ENCODE measurements at places on chromosomes 1 and 21.
A peak's percentile ranks its signal among the peaks of the same experiment; 100 is the strongest.

DNA sequence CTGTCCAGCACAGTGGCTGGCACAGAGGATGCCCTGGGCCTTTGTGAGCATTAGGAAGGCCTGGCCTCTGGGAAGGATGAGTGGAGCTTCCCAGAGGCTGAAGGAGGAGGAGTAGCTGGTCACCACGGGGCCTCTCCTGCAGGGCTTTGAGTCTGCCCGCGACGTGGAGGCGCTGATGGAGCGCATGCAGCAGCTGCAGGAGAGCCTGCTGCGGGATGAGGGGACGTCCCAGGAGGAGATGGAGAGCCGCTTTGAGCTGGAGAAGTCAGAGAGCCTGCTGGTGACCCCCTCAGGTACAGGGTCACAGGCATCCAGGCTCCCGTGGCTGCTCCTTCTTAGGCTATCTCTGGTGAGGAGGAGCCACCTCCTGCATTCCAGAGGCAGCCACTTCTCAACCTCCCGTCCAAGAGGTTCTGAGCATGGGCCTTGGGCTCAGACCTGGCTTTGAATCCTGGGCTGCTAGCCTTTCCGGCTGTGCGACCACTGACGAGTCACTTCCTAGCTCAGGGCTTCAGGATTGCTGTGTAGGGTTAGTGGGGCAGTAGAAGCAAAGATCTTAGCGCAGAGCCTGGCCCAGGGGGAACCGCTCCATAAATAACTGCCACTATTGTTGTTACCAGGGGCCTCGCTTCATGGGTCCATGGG lies 14.0 kb downstream of the SESN2 start:
- DNase-seq, result no peak

GRCh38 chr1:118396829-118397495 lies 211.9 kb upstream of the SPAG17 start:
- no peak for DNase-seq

DNA sequence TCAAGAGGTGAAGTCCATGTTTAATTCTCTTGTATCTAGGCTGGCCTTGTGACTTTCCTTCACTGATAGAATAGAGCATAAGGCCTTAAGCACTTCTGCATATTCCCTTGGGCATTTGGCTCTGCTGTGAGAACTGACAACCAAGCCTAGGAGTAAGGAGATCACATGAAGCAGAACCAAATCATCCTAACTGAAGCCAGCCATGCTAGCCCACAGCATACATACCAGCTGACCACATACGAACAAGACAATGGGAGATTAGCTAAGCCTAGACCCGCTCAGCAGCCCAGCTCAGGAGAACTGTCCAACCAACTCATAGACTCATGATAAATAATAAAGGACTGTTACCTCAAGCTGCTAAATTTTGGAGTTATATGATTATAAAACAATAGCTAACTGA lies 114.6 kb upstream of the NEK7 start:
- no peak for DNase-seq

DNA sequence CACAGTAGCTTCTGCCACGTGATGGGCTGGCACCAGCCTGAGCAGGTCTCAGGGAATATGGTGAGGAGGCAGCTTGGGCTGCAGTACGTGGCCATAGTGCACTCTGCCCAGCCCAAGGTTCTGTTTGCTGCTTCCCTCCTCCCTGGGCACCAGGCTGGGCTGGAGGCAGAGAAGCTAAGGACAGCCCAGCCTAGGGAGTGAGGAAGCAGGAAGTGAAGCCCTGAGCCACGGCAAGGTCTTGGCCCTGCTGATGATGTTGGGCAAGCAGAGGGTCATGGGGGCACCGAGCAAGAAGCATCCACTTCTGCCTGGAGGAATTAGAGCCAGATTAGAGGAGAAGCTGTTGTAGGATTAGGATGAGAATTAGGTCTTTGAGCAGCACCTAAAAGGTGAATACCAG lies 326.7 kb upstream of the VAMP3 start:
- DNase-seq, result no peak

GRCh38 chr1:15273274-15273673 lies 26.3 kb downstream of the FHAD1 start:
- DNase-seq, result no peak

GRCh38 chr1:6517435-6517851 lies 26.0 kb upstream of the PLEKHG5 start:
- no peak for DNase-seq

DNA sequence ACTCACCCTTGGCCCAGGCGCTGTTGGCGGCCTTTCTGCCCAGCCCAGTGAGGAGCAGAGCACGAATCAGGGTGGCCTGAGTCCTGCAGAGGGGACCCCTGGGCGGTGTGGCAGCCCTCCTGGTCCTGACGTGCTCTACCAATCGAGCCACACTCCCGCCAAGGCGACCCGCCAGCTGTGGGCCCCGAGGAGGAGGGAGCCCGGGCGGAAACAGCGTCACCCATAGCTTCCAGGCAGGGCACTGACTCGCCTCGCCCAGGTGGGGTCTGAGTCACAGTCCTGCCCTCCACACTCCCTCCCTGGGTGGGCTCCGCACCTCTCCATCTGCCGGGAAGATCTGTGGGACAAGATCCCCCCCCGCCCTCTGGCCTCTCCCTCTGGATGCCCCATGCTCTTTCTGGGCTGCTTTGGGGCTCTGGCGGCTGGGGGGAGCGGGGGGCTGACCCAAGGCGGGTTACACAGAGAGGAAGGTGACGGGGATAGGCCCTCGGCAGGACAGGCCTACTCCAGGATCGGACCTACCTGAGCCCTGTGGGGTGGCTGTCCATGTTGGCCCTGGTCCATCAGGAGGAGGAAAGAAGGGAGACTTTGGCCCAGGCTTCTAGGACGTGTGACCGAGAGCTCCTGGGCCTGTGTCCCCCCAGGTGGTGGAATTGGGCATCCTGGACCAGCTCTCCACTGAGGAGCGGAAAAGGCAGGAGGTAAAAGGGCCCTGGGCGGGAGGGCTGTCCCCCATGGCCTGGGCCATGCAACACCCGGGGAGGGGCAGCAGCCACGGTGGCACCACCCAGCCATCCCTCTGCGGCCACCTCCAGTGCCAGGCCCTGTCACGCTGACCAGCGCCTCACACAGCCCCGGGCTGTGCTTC lies 14.0 kb downstream of the ARHGEF16 start:
- no peak for DNase-seq

GRCh38 chr1:9443913-9444445 lies 95.3 kb upstream of the SLC25A33 start:
- DNase-seq, result no peak

GRCh38 chr1:204633665-204634064 lies 51.9 kb downstream of the LRRN2 start:
- DNase-seq, result no peak

DNA sequence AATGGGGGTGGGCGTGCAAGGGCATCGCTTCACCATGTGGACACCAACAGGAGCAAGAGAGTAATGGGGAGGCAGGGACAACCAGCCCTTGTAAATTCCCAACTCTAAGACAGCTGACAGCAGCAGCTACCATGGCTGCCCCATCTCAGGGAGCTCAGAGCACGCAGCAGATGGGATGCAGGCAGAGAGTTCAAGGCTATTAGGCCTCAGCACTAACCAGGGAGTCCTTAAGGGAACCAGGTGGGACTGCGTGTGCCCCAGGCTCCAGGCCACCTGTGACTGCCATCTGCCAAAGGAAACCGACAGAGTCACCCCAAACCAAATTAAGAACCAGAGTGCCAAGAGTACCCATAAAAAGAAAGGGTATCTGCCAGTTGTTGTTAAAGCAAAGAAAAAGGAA lies 33.7 kb upstream of the PRDM2 start:
- no peak for DNase-seq

- no peak for DNase-seq
Measured at GRCh38 chr1:192984080-192984479, 75.1 kb downstream of the UCHL5 start.

GRCh38 chr1:160975026-160975425 lies 20.4 kb upstream of the ITLN2 start:
- DNase-seq, result no peak

DNA sequence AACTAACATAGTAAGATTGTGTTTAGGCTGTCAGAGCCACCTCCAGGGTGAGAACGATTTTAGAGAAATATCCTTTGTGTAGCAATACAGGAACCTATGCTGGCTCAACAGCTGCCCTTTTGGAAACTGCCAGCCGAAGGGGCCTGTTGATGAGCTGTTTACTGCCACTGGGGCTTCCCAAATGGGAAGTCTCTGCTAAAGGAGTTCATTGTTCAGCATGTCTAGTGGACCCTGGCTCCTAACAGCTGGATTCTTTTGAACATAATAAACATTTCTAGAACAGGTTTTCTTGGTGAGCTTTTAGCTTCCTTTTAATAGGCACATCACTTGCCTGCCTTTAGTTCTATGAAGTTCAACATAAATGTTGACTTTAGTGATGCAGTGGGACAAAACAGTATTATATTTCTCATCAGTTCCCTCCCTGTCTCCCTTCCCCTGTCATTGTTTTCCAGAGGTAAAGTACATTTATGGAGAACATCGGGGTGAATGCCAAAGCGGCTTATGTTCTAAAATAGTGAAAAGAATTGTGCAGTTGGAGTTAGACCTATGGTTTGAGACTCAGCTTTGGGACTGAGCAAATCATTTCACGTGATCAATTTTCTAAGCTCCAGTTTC lies 57.4 kb downstream of the UCK2 start:
- no peak for DNase-seq

GRCh38 chr1:225987491-225988316 lies 11.4 kb downstream of the SDE2 start:
- DNase-seq, result peak; percentile 49

- no peak for DNase-seq
Measured at GRCh38 chr1:100474834-100475233, 63.1 kb upstream of the GPR88 start.

- no peak for DNase-seq
Measured at GRCh38 chr1:117830222-117830621, 99.2 kb downstream of the GDAP2 start.

DNA sequence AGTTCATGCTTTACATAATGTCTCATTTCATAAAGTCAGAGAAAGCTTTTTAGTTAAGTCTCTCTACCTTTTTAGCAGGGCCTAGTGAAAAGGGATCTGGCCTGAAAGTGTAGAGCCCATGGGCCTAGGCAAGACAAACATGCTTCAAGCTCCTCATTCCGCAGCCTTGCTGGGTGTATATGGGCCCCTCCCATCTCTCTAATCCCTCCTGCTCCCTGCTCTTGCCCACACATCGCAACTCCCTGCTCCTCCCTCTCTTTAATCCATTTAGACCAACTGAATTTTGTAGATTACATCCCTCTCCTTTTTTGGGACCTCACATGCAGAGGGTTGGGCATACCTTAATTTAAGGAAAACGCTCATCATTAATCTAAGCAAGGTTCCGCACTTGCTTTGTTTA lies 42.3 kb upstream of the CCDC190 start:
- DNase-seq, result no peak

DNA sequence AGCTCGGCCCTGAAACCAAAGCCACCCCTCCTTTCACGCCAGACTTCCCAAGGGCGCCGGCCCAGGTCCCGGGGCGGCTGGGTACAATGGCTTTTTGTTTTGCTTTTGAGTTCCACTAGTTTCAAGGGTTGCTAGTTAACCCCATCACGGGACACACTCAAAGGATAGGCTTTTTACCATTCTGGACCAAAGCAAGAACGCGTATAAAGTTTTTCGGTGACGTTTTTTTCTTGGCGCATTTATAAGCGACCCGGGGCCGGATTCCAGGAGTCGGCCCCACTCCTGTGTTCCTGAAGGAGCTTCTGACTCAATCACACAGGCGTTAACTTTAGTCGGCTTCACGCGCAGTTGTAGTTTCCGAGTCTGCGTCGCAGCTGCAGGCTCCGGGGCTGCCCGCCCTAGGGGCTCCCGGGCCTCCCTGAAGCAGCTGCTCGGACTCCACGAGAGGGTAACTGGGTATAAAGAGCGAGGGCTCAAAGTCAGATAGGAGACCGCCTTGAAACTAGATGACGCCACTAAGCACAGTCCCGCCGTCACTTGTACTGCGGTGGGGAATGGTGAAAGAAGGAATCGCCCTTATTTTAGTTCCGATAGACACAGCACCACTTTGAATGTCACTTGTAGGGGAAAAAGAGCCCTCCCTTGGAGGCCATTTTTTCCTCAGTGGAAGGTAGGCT lies 707 bp upstream of the KLHL21 start:
- DNase-seq, result peak; percentile 80

DNA sequence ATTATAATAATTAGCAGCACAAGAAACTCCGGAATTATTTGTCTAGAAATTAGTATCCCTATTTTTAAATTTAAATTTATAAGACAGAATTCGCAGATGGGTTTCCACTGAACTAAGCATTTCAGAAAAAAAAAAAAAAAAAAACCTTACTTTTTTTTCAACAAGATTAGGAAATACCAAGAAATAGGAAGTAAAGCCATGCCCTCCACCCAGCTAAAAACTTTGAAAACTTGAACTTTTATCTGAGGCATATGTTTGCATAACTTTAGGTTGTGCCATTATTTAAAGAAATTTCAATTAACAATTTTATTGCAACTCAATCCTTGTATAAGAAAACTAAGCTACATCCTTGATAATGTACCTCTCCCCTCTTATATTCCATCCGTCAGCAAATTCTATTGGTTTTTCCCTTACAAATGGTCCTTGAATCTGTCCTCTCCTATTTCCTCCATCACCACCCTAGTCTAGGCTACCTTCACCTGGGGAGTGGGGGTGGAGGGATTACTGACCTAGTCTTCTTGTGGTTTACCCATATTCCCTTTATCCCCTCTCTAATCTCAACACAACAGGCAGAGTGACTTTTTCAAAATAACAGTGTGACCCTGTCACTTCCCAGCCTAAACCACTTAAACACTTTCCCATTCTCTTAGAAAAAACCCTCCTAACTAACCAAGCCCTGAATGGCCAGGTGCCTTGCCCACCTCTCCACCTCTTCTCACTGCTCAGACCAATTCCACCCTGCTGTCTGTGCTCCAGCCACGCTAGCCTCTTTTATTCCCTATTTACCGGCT lies 1.4 kb upstream of the EVI5 start:
- no peak for DNase-seq

DNA sequence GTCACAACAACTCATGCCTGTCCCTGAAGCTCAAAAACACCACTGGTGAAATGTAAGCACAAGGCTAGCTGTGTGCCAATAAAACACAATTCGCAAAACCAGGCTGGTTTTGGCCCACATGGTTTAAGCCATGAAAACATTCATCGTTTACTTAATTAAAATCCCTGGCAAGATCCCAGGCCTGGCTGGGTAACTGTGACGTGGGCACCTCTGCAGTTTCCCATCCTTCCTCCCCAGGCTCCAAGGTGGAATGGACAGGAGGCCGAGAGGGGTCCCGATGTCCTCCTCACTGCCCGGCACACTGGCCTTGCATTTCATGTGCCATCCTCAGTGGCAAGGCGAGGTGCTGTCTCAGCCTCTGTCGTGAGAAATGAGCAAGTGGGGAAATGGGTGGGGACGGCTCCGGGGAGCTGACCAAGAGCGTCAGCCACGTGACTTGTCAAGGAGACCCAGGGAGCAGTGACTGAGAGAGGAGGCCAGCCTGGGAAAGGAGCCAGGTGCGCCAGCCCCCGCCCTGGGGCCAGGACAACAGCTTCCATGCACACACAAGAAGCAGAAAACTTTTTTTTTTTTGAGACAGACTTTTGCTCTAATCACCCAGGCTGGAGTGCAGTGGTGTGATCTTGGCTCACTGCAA lies 153.1 kb upstream of the RAB4A start:
- no peak for DNase-seq

GRCh38 chr1:147246910-147247655 lies 4.6 kb downstream of the CHD1L start:
- no peak for DNase-seq
